Upper lobe of left lung (tissue), 6 donors: ENCODE measurements at places on chromosomes 1 and 21.

DNA sequence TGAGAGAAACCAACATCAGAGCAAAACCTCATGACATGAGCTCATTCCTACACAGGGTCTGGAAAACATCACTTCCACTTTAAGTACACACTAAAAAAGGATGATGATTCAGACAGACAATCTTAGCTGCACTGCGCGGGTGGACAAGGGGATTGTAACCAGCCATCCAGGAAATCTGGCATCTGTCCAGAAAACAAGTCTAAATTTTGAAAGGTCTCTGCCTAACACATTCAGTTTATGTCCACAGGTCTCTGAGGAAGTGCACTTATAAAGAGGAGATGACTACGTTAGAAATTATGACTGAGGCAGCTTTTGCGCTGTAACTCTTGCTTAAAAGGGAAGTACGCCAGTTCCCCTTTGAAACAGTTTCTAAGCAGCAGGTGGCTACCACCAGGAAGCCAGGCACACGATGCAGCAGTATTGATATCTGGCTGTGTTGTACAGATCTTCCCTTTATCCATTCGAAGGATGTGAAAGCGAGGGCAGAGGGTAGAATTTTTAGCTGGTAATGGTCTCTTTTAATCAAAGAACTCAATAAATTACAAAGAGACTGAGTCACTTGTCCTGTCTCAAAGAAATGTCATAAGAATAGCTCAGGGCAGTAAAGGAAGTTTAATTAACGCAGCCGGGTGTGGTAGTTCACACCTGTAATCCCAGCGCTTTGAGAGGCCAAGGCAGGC is 128.0 kb downstream of the SETD4 start:
- DNase-seq, result peak; percentile 54

- no peak for DNase-seq
Observed at GRCh38 chr1:29211086-29212030, 19.4 kb downstream of the MECR start.

DNA sequence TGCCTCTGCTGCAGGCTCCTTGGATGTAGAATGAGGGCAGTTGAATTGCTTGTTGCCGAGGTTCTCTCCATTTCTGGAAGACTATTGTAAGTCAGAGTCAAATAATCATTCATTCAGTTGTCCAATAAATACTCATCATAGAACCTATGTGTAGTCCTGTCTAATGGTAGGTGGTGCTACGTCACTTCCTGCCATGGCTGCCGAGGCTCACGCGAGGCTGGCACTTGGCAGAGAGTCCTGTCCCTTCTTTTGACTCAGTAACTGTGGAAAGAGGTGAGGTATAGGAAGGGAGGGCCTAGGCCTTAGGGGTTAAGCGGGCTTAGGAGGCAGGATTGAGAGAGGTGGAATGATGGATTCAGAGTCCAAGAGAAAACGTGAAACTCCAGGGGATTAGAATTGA is 9.7 kb downstream of the ADARB1 start:
- DNase-seq, result no peak

DNA sequence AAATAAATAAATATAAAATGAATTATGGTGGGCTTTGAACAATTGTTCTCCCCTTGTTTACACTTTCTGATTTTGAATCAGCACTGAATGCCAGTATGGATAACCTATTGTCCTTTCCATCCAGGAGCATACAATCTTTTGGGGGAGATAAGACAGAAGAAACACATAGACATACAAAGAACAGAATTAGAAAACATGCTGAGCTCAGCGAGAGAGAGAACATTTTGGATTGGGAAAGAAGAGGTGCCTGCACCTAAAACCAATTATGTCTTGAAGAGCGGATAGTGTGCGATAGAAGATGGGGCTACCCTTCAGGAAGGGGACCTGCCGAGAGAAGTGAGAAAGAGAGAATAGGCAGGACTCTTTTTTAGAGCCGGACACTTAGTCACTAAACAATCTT is 6.6 kb downstream of the PGM1 start:
- no peak for DNase-seq

- no peak for DNase-seq
Observed at GRCh38 chr1:77467741-77468140, 185.9 kb downstream of the AK5 start.

DNA sequence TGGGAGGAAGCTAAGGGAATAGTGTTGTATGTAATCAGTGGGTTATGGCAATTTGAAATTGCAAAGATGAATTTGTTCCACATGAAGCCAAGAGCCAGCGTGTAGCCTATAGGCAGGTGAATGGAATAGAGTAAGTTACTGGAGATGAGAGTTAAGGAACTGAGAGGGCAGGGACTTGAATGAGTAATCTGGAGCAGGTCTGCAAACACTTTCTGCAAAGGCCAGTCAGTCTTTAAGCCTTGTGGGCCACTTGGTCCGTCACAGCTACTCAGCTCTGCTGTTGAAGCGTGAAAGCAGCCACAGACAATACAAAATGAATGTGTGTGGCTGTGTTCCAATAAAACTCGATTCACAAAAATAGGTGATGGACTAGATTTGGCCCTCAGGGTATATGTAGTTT is 29.2 kb downstream of the SZT2 start:
- no peak for DNase-seq

DNA sequence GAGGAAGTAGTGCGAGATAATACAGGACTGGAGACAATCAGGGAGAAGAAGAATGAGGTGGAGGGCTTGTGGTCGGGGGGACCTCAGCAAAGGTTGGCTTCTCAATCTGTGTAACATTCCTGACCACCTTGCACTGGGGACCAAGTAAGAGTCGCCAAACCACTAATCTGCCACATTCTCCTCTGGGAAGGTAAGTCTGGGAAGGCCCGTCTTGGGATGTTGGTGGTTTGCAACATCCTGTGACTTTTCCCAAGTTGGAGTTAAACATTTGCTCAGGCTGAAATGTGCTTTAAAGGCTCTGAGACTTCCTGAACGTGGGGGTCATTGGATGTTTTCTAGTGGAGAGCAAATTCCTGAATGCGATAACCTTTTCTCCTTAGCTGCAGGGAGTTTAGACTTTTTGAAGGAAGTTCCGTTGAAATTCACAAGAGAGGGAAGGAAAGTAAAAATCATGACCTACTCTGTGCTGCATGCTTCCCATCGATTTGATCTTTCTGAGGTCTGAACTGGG is 325.9 kb downstream of the RPS6KC1 start:
- no peak for DNase-seq

DNA sequence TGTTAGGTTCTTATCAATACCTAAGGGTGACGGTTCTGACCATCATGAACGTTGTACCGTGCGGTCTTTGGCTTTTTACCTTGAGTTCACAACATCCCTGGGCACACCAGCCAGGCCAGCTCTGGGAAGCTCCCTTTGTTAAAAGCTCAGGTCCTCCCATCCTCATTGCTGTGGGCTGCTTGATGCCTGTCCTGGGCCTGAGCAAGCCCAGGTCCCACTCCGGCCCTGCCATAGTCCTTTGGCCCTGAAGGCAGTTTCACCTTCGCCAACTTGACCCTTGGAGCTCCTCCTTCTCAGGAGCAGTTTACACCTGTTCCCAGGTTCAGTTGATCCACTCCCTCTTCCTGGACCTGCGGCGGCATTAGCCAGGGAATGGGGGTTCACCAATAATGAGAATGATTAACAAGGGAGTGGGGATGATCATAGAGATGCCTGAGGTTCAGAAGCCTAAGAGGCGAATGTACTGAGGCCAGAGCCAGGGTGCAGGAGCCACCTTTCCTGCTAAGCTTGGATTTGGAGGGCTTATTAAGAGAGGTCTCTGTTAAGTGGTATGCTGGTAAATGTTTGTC is 40.2 kb downstream of the DHCR24 start:
- DNase-seq, result no peak

- DNase-seq, result peak; percentile 49
Observed at GRCh38 chr1:91166106-91166712, 144.4 kb upstream of the ZNF644 start.

GRCh38 chr1:194069168-194069830 is 882.9 kb upstream of the B3GALT2 start:
- DNase-seq, result no peak

- no peak for DNase-seq
Observed at GRCh38 chr1:26060832-26061574, 6.4 kb downstream of the TRIM63 start.

- DNase-seq, result no peak
Observed at GRCh38 chr1:29824025-29824424, 587.7 kb downstream of the PTPRU start.

GRCh38 chr1:180787628-180788307 is 124.9 kb upstream of the KIAA1614 start:
- no peak for DNase-seq

DNA sequence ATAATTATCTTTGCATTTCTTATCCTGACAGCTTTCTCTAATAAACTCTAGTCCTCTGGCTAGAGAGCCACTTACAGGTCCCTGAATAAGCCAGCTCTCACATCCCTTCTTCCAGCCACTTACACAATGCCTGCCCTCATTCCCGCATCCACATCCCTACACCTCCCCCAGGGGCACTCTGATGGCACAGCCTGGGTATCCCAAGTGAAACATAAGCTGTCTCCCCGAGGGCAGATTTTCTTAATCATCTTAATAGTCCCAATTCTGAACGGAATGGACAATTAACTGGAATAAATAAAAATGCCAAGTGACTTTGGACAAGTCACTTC is 4.9 kb downstream of the RHOC start:
- no peak for DNase-seq

- DNase-seq, result no peak
Observed at GRCh38 chr21:33949516-33950430, 34.2 kb upstream of the ATP5PO start.

DNA sequence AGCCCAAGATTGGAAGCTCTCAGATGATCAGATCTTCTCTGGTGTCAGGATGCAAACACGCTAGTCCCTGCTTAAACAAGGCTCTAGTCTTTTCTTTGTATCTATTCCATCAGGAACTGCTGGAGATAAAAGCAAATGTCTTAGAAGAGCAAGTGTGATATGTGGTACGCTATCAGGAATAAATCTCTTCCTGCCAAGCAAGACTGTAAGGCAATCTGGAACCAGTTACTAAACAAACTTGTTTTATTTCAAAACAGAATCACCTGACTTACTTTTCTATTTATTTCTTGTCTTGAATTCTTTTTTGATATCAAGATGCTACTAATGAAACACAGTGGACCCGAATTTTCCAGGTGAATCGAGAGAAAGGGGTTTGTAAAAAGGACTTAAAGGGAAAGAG is 139.9 kb upstream of the ZNF644 start:
- DNase-seq, result no peak

- no peak for DNase-seq
Observed at GRCh38 chr1:118322331-118322730, 137.3 kb upstream of the SPAG17 start.

DNA sequence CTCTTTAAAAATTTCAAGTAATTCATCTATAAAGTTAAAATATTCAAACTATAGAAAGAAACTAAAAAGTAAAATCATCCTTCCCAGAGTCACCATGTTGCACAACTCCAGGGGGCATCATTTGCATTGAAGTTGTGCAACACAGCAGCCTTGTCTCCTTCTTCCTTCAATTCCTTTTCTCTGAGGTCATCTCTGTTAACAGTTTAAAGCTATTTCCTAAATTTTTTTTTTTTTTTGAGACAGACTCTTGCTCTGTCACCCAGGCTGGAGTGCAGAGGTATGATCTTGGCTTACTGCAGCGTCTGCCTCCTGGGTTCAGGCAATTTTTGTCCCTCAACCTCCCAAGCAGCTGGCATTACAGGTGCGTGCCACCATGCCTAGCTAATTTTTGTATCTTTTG is 7.1 kb downstream of the RHBG start:
- no peak for DNase-seq

- DNase-seq, result no peak
Observed at GRCh38 chr1:94646786-94647555, 105.4 kb upstream of the F3 start.

DNA sequence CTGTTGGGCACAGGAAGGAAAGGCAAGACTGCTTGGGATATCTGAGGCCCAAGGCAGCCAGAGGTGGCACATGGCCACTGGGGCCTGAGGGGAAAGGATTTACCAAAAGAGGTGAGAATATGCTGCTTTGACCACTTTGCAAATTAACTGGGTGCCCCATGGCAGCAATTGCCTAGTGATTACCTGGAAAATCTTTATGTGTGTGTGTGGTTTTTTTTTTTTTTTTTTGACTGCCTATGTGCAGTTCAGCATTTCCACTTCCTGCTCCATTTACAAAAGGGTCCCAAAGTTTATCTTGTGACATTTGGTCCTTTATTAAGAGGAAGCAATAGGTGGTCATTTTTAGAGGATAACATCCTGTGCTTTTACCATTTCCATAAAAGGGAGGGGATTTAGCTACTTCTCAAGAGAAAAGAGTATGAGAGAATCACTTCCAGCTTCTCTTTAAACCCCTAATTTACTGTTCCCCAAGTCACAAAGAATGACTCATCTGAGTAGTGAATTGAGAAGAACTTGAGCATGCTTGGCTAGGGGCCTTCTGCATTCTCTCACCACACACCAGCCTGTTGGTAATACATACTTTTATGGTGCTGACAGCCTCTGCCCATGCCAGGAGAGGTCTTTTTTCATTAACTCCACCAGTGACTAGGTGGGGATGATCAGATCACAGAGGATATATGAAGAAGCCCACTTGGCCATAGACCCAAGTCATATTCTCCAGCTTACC is 52.1 kb downstream of the SYDE2 start:
- no peak for DNase-seq

DNA sequence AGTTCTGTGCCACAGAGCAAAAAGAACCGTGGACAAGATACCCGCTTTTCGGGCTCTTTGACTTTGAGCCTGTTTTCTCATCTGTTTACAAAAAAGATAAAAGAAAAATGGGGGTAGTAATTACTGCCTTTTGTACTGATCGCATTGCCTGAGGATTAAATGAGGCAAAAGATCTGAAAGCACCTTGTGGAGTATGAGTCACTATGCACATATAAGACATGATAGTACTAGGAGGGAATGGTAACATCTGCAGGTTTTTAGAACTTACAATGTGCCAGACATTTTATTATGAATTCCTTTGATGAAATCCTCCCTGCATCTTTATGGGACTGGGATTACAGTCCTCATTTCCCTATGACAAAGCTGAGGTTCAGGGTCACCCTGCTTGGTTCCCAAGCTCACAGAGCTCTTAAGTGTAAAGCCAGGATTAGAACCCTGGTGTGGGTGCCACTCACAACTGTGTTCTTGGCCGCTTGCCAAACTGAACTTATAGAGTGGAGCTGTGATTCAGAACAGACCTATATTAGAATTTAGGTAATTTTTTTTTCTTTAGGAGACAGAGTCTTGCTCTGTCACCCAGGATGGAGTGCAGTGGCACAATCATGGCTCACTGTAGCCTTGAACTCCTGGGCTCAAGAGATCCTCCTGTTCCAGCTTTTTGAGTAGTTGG is 1.8 kb downstream of the DISC1 start:
- no peak for DNase-seq

DNA sequence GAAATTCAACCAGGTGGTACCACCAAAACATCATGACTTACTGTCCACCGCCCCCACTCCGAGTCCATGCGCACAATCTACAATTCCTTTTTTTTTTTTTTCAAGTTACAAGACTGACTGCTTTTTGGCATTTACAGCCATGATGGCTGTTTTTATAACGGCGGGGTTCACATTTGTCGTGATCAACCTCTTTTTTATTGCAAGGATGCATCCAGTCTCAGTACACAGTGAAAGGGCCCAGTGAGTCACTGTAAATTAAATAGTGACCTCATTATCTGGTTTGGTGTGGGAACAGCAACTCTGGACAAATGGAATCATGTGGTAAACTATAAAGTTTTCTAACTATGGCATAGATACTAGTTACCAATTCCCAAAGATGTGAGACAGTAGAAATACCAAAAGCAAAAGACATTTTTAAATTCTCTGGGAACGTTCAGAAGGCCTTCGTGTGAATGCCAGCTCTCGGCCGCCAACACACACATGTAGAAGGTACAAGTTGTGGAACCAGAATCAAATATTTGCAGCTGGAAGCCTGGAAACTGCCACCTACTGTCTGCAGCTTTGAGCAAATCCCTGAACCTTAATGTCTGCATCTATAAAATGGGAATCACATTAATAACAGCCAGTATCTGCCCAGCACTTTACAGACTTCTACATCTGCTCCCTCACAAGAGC is 4.9 kb downstream of the GLIS1 start:
- no peak for DNase-seq
